ENCODE measurements at places on chromosomes 12 and 14.
A peak's percentile ranks its signal among the peaks of the same experiment; 100 is the strongest.

GRCh38 chr12:47238669-47239114 lies 158.9 kb upstream of the AMIGO2 start:
- no peak for DNase-seq

- no peak for DNase-seq
These were observed 890 bp downstream of the AVPR1A start for GRCh38 chr12:63149909-63150712.

- DNase-seq = no peak
These were observed 113.7 kb downstream of the BMP4 start for GRCh38 chr14:53842938-53843337.

- DNase-seq = no peak
These were observed 18.9 kb upstream of the ATP5MC2 start for GRCh38 chr12:53694756-53695151.

DNA sequence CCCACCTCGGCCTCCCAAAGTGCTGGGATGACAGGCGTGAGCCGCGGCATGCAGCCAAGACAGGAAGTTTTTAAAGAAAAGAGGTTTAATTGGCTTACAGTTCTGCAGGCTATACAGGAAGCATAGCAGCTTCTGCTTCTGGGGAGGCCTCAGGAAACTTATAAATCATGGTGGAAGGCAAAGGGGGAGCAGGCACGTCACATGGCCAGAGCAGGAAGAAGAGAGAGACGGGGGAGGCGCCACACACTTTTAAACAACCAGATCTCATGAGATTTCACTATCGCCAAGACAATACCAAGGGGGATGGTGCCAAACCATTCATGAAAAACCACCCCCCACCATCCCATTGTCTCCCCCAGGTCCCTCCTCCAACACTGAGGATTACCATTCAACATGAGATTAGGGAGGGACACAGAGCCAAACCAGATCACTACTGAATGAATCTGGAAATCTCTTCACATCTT lies 14.1 kb downstream of the CCDC63 start:
- DNase-seq = no peak

GRCh38 chr12:31880340-31880739 lies 78.9 kb upstream of the RESF1 start:
- DNase-seq = no peak

- peak; percentile 82 for DNase-seq
These were observed at the start of gene TXNRD1 for GRCh38 chr12:104215638-104216297. Gene TXNRD1 (plus strand): TSS chr12:104215779. CDS start chr12:104215803, 24 bp downstream.

DNA sequence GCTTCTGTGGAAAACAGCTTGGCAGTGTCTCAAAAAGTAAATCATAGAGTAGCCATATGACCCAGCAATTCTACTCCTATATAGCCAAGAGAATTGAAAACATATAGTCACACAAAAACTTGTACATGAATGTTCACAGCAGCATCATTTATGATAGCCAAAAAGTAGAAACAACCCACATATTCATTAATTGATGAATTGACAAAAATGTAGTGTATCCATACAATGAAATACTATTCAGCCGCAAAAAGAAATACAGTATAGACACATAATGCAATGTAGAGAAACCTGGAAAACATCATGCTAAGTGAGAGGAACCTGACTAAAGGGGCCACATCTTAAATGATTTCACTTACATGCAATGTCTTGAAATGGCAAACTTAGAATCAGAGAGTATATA lies 326.6 kb downstream of the KCNH5 start:
- no peak for DNase-seq

GRCh38 chr12:93163260-93164036 lies 214.3 kb upstream of the NUDT4 start:
- no peak for DNase-seq

GRCh38 chr14:58660407-58660806 lies 22.6 kb downstream of the DACT1 start:
- DNase-seq = no peak

GRCh38 chr12:71900091-71900490 lies 38.6 kb upstream of the TPH2 start:
- no peak for DNase-seq

- no peak for DNase-seq
These were observed 92.3 kb downstream of the RGS6 start for GRCh38 chr14:72024504-72024903.

DNA sequence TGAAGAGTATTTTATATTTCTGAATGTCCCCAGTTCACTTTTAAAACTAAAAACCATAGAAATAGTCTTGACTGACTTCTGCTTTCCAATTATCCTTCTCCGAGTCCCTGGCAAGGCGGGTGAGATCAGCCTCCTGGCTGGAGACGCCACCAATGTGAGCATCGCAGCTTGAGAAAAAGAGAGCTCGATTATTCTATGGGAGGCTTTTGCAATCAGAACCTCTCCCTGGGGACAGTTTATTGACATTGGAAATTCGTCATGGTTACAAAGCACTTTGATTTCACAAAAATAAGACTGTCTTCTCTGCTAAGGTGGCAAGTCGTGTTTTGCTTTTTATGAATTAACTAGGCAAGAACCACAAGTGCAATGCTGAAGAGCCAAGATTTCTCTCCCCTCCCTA lies 23.6 kb upstream of the GPHB5 start:
- DNase-seq = no peak

DNA sequence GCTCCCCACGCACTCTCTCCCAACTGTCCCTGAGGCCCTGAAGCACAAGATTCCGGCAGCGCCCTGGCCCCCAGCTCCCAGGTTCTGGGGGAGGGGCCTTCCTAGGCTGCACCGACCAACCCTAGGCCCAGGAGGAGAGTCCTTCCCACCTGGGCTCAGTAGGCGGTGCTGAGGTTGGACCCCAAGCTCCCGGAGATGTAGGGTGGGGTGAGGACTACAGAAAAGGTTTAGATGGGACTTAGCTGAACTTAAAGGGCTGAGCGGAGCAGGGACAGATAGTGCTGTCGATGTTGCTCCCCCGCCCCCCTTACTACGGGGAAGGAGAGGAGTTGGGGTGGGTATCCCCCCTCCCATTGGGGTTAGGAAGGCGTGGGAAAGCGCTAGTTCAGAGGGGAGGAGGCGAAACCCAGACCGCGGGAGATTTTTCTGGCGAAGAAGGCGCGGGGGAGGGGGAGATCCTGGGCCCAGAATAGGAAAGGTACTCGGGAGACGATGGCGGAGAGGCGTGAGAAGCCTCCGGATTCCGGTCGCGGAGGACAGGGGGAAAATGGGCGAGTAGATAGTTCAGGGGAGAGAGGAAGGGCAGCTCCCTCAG lies 4.2 kb upstream of the BAZ2A start:
- DNase-seq = no peak

- DNase-seq = no peak
These were observed 21.1 kb downstream of the ST8SIA1 start for GRCh38 chr12:22313286-22313962.

- DNase-seq = no peak
These were observed 6.2 kb downstream of the EIF2S3B start for GRCh38 chr12:10511756-10512355.

GRCh38 chr14:105204931-105205672 lies 24.0 kb upstream of the NUDT14 start:
- no peak for DNase-seq

GRCh38 chr14:39488600-39488999 lies 56.4 kb upstream of the FBXO33 start:
- DNase-seq = no peak

GRCh38 chr12:69873429-69873828 lies 48.4 kb downstream of the MYRFL start:
- DNase-seq = no peak

- DNase-seq = no peak
These were observed 15.2 kb upstream of the DLK1 start for GRCh38 chr14:100711493-100711892.

DNA sequence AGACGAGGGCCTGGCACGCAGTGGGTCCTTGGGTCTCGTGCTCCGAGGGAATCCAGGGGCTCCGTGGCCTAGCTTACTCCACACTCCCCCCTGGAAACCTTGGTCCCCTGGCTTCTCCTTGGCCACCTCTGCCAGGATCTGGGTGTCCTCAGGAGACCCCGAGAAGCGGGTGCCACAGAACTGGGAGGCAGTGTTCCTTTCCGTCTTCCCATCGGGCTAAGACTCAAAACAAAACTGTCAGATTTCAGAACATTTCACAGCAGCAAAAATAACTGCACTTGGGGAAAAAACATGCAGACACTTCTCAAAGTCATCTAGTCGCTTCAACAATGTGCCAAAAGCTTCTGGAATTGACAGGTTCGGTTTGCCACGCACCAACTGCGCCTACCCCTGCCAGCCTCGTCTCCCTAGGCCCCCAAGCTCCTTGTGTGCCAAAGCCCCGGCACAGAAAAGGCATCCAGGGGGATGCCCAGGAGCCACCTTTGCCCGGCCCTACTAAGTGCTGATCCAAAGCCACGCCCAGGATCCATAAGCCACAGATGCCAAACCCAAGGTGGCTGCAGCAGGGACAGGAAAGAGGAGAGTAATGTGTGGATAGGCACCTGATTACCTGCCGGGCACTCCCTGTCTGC lies 58.4 kb upstream of the DIO3 start:
- no peak for DNase-seq

DNA sequence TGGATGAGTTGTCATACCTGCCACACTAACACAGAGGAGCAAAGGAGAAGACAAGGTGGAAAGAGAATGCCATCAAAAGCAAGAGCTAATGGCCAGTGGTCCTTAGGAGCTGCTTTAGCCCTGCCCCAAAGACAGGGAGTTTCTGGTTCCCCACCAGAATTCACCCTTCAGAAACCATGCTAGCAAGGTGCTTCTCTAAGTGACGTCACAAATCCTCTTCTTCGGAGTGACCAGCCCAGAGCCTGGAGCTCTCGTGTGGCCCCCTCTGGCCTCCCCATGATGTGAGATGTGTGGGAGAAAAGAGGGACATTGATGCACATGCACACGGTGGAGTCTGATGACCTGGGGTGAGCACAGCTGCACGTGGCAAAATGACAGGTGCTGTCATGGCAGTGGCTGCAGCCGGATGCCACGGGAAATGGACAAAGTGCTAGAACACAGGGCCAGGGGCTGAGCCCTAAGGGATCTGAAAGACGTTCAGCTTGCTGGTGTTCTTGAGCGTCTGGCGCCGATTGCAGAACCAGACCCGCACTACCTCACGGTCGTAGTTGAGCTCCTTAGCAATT lies 16.9 kb upstream of the TFCP2 start:
- no peak for DNase-seq

DNA sequence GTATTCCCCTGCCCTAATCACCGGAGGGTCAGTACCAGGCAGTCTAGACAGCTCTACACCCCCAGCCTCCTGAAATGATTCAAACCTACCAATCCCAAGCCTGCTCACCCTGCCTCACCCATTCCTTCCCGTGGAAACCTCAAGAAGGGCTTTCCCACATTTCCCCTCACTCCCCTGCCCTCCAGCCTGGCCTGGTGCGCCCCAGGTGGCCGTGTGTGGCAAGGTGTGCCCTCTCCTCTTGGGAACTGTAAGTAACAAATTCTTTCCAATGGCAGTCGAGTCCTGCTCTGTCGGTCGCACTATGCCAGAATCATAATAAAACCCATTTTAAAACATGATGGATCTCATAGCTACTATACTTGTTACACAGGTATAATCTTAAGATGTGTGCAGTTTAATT lies 13.9 kb upstream of the DEGS2 start:
- no peak for DNase-seq

GRCh38 chr14:94363151-94363624 lies 25.2 kb downstream of the SERPINA1 start:
- DNase-seq = no peak

GRCh38 chr12:1635301-1636095 lies 6.5 kb downstream of the WNT5B start:
- no peak for DNase-seq
